Coronary artery (tissue), 2 donors: ENCODE measurements at places on chromosomes 6 and 20.

DNA sequence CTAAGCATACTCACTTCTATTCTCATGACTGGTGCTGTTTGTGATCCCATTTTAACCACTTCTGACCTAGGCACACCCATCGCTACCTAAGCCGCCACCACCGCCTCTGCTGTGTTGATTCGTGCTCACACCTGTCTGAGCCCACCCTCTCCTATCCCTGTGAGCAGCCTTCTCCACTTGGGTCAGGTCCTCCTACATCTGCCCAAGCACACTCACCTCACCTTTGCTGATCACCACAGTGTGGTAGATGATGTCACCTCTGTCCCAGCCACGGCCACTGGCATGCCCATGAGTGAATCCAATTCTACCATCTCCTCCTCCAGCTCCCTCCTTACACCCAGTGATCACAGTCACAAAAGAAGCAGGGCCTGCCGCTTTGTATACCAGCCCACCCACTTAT, 20.8 kb downstream of the MUC22 start:
- DNase-seq = no peak

DNA sequence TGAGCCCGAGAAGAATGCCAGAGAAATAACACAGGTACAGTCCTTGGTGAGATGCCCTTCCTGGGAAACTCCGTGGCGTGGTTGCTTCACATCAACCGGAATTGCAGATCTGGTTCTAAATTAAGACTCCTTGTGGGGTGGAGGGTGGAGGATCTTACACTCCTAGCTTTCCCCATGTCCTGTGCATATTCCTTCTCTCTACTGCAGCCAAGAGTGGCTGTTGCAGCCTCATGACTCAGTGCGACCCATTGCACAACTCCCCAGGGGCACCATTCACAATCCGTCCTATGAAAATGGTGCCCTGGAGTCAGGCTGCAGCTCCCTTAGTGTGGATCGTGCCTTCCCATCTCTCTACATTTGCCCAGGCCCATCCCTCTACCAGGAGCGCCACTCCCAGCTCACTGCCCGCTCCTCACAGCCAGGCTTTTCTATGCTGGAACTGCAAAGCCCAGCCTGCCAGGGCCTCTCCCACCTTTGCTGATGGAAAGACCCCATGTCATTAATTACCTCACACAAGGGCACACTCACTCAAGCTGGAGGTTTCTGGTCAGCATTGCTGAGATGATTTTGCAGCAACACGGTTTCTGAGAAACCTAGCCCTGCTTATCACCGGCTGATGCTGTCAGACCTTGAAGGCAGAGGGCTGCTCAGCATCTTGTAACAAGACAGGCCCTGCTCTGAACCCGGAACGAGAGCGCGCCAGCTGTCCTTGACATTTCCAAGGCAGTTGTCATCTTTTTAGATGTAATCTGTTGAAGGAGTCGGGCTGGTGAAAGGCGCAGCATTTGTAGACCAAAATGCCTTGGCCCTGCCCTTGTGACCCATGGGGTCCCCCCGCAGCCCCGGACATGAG, 39.7 kb downstream of the SIRPA start:
- peak; percentile 97 for DNase-seq

GRCh38 chr20:17605131-17605660, 35.3 kb downstream of the DSTN start:
- DNase-seq = no peak

- no peak for DNase-seq
Observed at GRCh38 chr6:110295451-110296165, 62.5 kb downstream of the METTL24 start.

GRCh38 chr20:63276956-63277355, 4.3 kb downstream of the ARFGAP1 start:
- no peak for DNase-seq

- no peak for DNase-seq
Observed at GRCh38 chr20:15759594-15759993, 813.7 kb downstream of the KIF16B start.

DNA sequence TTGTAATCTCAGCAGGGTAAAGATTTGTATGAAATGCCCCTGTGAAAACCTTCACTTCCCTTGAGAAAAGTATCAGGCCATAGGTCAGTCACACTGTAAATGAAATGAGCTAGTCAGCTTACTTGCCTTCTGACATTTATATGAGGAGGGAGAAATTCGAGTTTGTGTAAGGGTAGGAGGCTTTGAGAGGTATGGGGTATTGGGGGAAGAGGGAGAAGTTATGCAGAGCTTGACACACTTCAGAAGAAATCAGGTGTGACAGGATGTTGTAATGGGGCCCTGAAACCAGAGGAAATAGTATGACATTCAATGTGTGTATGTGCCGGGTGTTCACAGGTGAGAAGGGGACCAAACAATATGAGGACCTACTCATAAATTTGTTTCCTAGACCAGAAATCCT, 64.2 kb upstream of the CCN6 start:
- DNase-seq = no peak

DNA sequence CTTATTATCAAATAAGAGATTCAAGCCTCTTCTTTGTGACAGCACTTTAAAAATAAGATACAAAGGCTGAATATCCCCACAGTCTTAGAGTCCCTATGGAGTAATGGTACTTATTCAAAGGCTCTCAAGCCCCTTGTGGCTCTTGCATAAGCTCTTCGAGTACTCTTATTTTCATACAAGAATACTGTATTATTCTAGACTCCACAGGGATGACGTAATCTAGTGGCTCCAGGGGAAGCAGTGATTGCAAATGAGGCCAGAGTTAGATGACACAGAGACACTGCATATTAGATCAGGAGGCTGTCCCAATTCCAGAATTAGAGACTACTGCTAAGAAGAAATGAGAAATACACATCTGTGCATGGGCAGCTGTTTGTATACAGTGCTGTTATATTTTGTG, 1195.9 kb upstream of the MAP3K7 start:
- no peak for DNase-seq

DNA sequence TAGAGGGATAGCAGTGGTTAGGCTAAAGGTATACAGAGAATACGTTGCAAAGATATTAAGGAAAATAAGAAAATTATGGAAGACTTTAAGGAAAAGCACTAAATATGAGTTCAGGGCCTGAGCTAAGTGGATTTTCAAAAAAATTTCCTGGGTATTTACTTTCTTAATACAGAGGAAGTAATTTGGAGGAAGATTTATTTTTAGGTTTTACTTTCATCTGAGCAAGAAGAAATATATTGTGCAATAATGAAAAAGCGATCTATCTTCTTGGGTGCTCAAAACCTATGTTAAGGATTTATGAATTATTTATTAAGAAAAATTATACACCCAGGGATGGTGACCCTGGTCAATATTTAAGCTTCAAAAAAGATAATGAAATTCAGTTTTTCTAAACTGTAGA, 224.7 kb downstream of the PLCB1 start:
- DNase-seq = no peak

DNA sequence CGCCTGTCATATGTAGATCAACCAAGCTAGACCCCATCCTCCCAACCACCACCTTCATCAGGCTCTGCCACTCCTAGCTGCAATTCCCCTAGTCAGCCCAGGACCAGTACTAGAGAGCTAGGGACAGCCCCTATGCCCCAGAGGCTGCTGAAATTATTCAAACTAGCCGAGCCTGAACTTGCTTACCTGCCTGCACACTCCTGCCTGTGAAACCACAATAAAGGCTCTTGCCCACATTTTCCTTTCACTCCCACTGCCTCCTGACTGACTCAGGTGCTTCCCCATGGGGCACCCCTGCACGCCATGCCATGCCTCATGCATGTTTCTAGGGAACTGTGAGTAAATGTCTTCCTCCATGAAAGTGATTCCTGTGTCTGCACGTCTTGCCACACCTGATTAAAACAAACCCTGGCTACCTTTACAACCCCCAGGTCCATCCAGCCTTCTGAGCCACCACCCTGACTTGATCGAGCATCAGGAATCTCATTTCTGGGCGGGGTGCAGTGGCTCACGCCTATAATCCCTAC, 66.5 kb upstream of the IER3 start:
- DNase-seq = no peak

GRCh38 chr6:9914951-9915350, 499.9 kb downstream of the TFAP2A start:
- no peak for DNase-seq

DNA sequence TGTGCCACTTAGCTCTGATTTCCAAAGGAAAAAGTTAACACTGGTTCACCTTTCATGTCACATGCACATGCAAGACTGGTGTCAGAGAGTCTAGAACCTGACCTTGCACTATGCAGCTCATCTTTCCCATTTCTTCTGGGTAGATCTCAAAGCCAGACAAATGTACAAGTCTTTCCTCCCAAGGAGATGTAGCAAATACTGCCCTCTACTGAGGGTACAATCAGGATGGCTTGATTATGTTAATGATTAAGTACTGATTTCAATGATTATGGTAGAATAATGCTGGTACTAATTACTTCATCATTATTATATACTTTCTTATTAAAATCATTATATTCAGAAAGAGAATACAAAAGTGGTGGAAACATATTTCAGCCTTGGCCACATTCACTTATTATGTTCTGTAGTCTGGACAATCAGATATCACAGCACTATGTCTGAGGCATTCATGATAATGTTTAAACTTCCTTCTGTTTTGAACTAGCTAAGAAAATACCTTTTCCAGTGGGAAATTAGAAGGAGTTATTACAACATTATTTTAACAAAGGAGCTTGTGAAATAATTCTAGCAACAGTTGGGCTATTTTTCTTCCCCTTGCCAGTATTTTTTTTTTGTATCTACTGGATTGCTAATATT, 68.5 kb upstream of the FOXO3 start:
- no peak for DNase-seq

GRCh38 chr20:8670893-8671215, 398.0 kb upstream of the PLCB4 start:
- DNase-seq = no peak

GRCh38 chr6:49856282-49856681, 10.1 kb downstream of the CRISP1 start:
- no peak for DNase-seq

DNA sequence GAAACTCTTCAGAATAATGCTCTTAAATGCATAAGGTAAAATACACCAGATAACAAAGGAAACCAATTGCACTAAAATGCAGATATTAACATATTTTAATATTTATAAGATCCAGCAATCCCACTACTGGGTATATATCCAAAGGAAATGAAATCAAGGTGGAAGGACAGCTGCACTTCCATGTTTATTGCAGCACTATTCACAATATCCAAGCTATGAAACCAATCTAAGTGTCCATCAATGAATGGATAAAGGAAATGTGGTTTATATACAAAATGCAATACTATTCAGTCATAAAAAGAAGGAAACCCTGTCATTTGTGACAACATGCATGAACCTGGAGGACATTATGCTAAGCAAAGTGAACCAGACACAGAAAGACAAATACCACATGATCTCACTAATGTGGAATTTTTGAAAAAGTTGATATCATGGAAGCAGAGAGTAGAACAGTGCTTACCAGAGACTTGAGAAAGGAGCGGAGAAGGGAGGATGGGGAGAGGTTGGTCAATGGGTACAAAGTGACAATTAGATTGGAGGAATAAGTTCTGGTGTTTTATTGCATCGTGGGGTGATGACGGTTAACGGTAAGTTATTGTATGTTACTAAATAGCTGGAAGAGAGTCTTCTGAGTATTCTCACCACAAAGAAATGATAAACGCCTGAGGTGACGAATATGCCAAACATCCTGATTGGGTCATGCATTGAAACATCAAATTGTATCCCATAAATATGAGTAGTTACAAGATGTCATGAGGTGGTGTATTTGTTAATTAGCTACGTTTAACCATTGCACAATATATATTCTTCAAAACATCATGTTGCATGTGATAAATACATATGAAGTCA, 37.9 kb upstream of the RNF24 start:
- no peak for DNase-seq

GRCh38 chr6:89411145-89412070, 665 bp downstream of the RRAGD start:
- DNase-seq = peak; percentile 77

DNA sequence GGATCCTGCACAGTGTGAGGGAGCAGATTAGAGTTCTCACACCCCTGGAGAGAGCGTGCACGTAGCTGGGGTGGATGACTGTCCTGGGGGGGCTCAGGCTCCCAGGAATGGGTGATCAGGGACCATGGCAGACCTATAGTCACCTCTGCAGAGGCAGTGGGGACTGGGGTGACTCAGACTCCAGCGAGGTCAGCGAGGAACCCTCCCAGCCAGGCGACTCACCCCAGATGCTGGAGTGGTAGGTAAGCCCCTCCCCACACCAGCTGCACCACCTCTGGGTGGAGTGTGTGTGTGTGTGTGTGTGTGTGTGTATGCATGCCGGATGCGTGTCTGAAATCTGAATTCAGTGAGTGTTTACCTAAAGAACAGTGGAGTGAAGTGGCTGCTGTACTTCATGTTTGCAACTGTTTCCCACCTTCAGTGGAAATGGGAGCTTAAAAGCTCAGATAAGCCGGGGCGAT, 17.4 kb upstream of the GTSF1L start:
- DNase-seq = no peak

GRCh38 chr6:499617-500016, 108.1 kb downstream of the IRF4 start:
- no peak for DNase-seq

DNA sequence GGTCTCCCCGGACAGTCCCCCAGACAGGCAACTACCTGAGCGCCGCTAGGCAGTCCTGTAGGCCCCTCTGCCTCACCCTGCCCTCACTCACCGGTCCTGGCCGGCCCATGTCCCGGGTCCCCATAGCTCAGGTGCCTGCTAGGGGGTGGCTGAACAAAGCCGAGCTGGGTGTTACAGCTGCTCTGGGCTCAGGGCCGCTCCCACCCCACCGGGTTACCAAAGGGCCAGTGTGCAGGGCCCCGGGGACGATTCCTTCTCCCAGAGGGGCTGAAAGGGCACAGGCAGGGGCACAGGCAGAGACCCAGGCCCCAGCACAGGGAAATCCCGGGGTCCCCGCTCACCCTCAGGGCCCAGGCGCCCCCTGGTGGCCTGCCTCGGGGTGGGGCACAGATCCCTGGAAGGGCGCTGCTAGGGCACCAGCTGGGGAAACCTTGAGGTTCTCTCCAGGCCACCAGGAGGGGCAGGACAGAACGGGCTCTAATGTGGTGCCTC, 118.4 kb downstream of the GRM4 start:
- no peak for DNase-seq

DNA sequence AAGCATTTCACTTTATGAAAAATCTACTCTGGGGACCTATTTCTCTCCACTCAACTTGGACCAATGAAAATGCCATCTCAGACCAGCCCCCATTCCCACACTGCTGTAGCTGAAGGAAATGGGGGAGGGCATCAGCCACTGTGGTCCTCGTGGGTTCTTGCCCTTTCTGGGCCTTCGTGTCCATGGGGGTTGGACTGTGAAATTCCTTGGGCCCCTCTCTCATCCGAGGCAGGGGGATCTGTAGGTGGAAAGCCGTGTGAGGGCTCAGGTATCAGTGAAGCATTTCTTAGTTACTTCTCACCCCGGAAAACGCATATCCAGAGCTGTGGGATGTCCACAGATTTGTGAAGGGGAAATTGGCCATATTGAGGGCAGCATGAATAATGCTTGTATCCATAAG, 147.9 kb downstream of the CDC5L start:
- peak; percentile 29 for DNase-seq
